NCI-H510A (cell line): ENCODE measurements at places on chromosomes 11 and 22.
A peak's percentile ranks its signal among the peaks of the same experiment; 100 is the strongest.

GRCh38 chr11:106939157-106939556 lies 79.1 kb downstream of the GUCY1A2 start:
- DNase-seq, result no peak

DNA sequence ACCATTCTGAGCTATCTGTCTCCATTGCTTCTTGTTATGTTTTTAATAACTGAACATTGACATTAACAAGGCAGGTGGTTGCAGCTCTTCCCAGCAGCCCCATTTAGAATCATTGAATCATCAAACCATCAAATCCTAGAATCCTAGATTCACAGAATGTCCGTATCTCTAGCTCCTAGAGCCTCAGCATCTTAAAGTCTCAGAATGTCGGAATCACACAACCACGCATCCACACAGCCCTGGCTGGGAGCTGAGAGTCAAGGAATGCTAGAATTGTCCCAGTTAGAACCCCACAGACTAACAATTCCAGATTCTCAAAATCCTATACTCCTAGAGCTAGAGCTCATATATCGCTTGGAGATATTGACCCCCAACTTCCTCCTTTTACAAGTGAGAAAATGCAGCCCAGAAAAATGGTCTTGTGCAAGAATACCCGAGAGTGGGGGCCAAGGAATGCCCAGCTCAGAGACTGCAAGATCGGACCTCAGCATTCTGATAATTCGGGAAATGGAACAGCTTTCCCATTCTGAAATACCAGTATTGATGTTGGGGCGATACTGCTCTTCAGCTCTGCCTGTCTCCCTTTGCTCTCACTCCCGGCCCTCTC lies 38.8 kb downstream of the PDE2A start:
- no peak for DNase-seq

GRCh38 chr11:27246925-27247324 lies 116.1 kb downstream of the CCDC34 start:
- DNase-seq, result no peak

DNA sequence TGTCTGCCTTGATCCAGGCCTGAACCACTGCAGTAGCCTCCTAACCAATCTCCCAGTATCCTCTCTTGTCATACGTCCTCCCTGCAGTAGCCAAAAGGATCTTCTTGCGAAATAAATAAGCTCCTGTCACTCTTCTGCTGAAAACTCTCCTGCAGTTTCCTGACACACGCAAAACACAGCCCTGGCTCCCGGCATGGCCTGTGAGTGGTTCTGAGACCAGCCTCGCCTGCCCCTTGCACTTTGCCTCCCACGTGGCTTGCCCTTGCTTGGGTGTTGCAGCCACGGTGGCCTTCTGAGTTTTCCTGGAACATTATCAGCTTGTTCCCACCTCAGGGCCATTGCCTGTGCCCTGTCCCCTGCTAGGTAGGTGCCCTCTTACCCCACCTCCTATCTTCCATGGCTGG lies 7.2 kb downstream of the ZC3H7B start:
- no peak for DNase-seq

DNA sequence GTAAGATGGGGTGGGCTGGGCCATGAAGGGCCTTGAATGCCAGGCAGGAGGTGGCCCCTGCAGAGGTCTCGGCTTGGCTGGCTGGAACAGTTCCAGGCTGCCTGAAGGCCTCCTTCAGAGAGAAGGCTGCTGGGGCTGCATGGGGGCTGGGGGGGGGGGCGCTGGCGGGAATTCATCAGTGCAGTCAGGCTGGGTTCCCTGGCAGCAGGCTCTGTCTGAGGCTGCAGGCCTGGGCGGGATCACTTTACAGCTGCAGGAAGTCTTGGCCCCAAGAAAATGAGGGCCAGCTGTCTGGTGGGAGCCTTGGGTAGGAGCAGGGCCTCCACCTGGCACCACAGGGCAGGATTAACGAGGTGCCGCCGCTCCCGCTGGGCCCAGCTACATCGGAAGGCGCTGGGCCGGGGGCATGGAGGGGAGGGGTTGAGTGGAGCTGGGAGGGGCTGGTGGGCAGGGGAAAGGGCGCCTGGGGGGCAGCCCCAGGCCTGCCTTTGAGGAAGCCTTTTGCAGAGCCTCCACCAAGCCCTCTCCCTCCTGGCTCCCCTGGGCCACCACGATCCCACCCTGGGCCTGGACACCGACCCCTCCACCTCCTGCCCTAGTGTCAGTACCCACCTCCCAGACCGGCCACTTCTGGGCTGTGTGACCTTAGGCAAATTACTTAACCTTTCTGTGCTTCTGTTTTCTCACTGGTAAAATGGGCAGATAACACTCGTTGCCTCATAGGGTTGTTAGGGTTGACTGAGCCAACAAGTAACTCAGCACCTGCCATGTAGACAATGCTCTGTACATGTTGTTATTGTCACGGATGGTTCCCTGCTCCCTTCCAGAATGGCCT lies 31.0 kb upstream of the HMOX1 start:
- peak; percentile 32 for DNase-seq

GRCh38 chr11:76696756-76697155 lies 26.2 kb upstream of the LRRC32 start:
- DNase-seq, result no peak

GRCh38 chr11:39690856-39691255 lies 1768.6 kb downstream of the LRRC4C start:
- DNase-seq, result no peak

DNA sequence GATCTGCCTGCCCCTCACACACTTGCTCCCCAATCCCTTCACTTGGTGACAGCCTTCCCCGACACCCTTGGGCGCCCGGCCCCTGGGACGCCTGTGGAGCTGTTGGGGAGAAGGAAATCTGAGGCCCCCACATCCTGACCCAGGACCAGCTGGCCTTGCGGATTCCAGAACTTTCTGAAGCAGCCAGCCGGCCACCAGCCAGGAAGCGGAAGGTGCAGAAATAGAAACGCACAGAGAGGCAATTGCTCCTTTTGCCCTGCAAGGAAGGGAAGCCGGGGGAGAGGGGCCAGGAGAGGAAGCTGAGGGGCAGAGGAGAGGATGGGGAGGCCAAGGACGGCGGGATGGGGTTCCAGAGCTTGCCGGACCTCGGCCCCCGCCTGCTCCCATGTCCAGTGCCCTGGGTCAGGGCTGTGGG lies 66.7 kb upstream of the LINC01488 start:
- no peak for DNase-seq

- DNase-seq, result no peak
Measured at GRCh38 chr11:12685229-12685628, 11.0 kb downstream of the TEAD1 start.

DNA sequence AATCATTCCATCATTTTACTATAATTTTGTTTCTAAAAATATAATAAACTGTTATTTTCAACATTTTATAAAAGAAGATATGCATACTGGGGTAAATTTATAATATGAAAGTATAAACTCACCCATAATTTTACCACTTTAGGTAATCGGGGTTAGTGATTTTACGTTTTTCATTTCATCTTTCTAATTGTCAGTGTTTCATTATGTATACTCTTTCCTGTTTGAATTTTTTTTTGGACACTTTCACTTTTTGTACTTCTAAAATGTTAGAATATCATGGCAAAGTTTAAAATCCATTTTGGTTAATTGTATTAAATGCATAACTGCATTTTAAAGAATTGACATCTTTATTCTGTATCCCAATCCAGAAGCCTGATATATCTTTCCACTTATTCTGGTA lies 115.8 kb downstream of the METTL15 start:
- no peak for DNase-seq

GRCh38 chr22:34917239-34917638 lies 148.7 kb upstream of the ISX start:
- no peak for DNase-seq

DNA sequence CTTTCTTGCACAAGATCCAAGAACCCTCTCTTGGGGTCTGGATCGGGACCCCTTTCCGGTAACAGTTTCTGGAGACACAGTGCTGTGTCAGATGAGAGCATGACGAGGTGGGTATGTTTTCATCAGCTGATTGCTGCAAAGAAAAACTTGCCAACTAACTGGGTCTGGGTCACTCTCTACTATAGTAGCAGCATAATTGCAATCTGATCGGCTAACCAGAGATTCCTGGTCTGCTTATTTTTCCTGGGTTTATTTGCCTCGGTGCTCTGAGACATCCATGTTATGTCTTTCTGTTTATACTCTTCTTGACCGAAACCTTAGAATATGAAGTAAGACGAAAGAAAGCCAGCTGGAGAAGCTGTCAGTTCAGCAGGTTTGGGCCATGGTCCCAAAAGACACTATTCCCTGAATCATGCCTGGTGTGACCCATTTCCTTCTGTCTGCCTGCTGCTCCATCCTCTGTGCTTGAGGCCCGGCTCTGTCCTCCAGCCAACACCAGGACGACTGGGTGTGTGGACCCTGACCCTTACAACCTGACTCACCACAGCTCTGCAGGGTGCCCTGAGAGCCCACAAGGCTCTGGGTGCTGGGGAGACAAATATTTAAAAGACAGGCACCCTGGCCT lies 24.1 kb upstream of the CLMP start:
- DNase-seq, result no peak

GRCh38 chr11:11580841-11581411 lies 40.9 kb downstream of the GALNT18 start:
- no peak for DNase-seq

- DNase-seq, result no peak
Measured at GRCh38 chr11:8251616-8252295, 11.9 kb downstream of the LMO1 start.

DNA sequence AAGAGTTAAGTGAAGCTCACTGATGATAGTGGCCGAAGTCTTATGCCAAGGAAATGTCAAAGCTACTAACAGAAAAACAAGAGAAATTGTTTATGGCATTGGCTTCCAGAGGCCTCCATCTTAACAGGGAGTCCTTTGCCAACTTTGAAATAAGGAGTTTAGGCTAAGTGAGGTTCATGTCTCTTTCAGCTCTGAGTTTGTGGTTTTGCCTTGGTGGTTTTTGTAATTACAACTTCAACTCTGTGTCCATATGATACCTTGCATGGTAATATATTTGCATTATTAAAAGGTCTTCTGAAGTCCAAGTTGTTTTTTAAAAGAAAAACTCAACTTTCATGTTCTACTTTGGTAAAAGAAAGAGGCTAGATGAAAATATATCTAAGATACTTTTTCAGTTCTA lies 31.4 kb upstream of the ANO5 start:
- DNase-seq, result no peak

DNA sequence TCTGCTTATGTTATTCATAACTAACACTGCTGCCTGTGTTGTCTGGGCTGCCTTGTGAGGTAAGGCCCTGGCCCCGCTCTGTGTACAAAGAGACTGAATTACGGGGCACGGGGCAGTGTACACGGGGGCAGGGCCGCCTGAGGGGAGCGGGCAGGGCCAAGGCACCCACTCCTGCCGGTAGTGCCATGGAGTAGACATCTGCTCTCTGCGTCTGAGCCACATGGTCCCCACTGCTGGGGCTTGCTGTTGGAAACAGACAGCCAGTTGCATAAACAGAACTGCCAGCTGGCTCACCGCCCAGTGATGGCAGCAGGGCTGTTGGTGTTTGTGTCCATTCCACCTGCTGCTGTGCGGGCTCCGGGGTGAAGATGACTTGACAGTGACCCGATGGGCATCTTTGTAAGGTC lies 19.8 kb downstream of the FAM118A start:
- peak; percentile 47 for DNase-seq

GRCh38 chr11:103609117-103610066 lies 427.0 kb upstream of the DDI1 start:
- DNase-seq, result no peak

DNA sequence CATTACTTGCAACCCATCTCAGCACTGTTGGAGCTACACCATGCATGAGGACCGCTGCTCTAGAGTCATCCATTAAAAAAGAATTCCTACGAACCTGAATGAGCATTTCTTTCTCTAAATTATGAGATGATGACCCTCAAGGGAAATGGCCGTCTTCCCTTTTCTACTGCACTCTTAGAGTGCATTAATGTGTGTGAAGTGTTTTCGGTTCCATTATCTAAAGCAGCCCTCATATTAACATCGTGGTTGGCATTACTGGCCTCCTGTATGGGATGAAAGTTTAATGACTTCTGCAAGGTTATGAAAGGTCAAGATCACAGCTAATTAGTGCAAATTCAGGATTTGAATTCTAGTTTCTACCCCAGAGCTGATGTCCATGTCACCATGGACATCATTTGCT lies 16.7 kb downstream of the CD44 start:
- DNase-seq, result no peak

- DNase-seq, result no peak
Measured at GRCh38 chr11:36060926-36061325, 117.1 kb downstream of the LDLRAD3 start.

- DNase-seq, result no peak
Measured at GRCh38 chr22:40487663-40488249, 117.4 kb downstream of the SGSM3 start.

DNA sequence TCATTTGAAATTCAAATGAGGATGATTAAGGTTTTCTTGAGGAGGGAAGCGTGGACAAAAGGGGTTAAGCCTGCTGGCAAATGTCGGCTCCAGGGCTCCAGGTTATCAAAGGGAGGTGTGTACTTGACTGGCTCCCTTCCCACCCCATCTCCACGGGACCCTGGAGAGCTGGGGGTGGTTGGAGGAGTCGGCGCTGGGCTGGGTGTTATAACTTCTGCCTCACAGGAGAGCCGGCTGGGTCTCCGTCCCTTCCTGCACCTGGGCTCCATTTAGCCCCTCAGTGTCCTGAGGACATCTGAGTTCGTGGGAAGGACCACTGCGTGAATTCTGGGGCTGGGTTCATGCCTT lies 15.6 kb downstream of the POU2F3 start:
- DNase-seq, result no peak

DNA sequence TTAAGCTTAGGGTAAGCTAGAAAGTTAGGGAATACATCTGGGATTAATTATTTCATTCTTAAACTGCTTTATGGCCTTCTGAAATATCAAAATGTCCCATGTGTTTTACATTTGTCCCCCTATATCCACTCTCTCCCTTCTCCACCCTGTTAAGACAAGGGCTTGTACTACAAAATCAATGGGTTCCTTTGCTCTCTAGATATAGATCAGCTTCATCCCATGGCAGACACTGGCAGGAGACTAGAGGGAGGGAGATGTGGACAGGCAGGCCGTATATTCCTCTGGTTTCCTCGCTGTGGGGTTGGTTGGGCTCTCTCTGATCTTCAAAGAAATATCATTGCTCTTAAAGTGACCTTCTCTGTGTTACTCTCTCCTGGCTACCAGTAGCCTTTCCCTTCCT lies 1281.0 kb downstream of the LRRC4C start:
- DNase-seq, result no peak

DNA sequence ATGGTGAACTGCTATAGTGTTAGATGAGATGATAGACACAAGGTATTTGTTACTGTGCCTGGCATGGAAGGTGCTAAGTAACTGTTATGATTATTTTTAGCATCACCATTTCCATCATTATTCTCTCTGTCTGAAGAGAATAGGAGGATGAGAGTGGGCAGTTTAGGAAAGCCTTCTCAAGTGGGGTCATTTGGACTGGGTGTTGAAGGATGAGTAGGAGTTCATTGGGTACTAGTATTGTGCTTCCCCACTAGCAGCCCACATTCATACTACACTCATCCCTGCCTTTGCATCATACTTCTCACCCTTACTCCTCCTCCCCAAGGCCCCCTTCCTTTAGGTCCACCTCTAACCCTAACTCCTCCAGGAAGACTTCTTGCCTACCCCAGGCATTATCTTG lies 20.6 kb downstream of the MYEOV start:
- no peak for DNase-seq

GRCh38 chr22:17846326-17846992 lies 72.2 kb upstream of the BID start:
- no peak for DNase-seq

GRCh38 chr11:65767406-65767805 lies 13.4 kb downstream of the AP5B1 start:
- DNase-seq, result no peak

GRCh38 chr22:46626356-46626755 lies 6.2 kb downstream of the GRAMD4 start:
- no peak for DNase-seq

- no peak for DNase-seq
Measured at GRCh38 chr11:62141111-62142042, 17.6 kb downstream of the INCENP start.
